ENCODE measurements at places on chromosomes 3 and 15.

DNA sequence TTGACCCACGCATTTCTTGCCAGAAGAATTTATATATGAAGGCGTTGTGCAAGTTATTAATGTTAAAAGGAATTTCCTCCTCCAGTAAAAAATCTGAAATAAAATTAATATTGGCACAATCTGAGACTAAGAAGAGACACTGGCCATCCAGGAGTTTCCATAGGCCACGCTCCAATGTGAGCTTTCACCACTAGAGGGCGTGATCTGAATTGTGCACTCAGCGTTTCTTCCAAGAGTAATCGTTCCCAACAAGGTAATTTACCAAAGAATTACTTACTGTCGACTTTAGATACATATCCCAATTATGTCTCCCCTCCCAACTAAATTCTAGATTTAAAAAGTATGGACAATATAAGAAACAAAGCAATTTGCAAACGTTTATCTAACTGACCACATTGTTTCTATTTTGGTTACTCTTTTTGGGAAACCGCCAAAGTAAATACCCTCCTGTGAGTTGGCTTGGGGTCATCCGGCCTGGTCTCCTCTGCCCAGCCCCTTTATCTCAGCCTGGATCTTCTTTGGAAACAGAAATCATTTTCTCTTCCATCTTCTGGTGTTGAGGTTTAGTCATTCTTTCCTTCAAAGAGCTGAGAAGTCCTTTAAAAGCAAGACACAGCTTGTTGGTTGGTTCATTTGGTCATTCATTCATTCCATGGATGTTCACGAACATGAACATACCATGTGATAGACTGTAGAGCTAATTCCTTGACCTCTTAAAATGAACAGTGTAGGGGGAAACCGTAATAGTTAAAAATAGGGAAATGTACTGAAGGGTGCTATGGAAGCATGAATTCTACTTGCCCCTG, 26.2 kb downstream of the POLR2M start:
- no peak for DNase-seq

DNA sequence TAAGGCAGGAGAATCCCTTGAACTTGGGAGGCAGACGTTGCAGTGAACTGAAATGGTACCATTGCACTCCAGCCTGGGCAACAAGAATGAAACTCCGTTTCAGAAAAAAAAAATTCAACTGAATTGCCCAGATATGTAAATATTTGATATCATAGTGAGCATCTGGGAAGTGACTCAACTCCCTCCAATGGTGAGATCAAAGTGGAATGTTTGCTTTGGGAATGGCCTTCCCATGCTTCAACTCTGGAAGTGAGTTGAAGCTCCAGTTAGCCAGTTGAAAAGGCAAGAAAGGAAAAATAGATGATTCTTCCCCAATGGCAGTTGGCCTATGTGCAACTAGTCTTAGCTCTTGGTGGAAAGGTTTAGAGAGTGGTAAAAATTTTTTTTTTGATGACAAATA, 131.6 kb upstream of the CMC1 start:
- DNase-seq: no peak

- DNase-seq: no peak
Observed at GRCh38 chr3:124939661-124940060, 5.1 kb upstream of the MUC13 start.

DNA sequence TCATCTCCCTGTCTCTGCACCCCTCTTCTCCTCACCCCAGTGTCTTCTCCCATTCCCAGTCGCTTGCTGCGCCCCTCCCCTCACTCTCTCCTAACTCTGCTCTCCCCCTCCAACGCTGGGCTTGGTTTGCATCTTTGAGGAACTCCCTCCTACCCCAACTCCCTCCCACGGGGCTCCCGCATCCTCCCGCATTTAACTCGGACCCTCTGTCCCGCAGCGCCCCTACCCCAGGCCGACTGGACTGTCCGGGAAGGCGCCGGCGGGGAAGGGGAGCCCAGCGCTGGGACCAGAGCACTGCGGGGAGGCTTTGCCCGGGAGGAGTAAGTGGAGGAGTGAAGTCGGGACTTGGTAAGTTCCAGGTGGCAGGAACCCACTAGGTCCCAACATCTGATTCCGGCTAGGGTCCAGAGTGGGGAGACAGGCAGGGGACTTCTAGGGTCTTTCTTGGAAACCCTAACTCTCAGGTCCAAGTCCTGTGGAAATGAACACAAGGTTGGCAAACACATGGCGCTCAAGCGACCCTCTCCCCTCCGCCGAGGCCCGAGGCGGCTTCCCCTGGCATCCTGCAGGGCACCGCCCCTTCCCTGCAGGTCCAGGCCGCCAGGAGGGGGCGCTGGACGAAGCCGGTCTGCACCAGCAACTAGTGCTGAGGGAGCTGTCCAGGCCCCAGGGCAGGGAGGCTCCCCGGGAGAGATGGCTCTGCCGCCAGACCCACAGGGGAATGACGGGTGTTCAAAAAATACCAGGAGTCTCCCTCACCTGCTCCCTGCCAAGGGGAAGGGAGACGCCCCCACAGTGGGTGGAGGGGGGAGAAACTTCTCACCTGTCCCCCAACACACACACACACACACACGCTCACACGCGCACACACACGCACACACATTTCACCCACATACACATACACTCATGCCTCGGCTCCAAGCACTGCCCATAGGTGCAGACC, 53.2 kb downstream of the LHFPL4 start:
- no peak for DNase-seq

DNA sequence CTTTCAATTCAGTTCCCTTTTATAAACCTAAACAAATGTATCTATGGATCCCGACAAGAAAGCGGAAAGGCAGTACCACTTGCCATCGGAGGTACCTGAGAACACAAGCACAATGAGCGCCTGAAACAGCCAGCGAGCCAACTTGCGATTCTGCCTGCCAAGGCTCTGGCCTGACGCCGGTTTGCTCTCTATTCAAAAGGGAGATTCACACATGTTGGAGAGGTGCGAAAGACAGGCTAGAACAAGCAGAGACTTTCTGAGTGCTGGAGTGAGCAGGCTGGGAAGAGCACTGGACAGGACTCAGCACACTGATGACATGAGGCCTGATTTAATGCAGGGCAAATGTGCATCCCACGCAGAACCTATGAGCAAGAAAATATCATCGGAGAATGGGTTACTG, 17.7 kb upstream of the PRR23E start:
- no peak for DNase-seq

GRCh38 chr3:160245261-160245800, 20.1 kb downstream of the C3orf80 start:
- no peak for DNase-seq

- DNase-seq: no peak
Observed at GRCh38 chr3:50160561-50160983, 5.4 kb downstream of the SEMA3F start.

- no peak for DNase-seq
Observed at GRCh38 chr3:16596352-16597032, 8.7 kb downstream of the DAZL start.

- no peak for DNase-seq
Observed at GRCh38 chr15:92485441-92485840, 91.8 kb downstream of the ST8SIA2 start.

DNA sequence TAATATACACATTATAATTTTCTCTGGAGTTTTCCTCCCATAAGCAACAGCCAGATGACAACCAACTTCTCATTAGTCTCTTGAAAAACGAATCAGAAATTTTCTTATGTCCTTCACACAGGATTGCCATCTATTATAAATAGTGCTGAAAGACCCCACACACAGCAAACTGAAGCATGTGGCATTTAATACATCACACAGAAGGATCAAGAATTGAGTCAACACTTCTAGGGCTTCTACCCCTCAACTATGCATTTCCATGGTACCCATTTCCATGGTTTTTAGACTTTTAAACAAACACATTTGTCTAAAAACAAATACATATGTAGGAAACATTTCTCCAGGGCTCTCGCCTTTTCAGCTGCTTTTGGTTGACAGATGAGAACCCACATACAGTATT, 282.1 kb downstream of the ZBTB20 start:
- no peak for DNase-seq

DNA sequence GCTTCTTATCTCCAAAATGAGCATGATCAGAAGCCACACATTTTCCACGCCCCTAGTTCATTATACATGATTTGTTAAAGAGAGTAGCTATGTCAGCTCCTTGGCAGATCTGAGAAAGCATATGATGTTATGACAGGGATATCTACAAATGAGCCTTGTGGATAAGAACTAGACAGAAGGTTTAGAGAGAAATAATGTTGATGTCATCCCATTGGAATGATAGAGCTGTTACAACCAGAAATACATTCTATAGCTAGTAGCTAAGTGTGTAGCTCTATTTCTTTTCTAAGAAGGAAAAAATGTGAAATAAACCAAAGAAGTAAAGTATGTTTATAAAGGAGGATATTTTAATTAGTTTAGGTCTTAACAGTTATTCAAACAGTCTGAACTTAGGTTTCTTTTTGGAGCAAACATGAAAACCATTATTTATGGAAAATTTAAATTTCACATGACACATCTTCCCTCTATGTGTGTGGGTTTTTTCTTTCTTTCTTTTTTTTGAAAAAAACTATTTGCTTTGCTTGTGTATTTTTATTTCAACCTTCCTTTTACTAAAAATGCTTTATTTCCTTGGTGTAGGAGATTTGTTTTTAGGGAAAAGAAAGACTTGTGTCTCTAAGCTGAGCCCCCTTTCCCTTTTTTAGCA, 167.7 kb downstream of the GHSR start:
- DNase-seq: no peak

- no peak for DNase-seq
Observed at GRCh38 chr3:46835054-46835453, 28.2 kb downstream of the MYL3 start.

DNA sequence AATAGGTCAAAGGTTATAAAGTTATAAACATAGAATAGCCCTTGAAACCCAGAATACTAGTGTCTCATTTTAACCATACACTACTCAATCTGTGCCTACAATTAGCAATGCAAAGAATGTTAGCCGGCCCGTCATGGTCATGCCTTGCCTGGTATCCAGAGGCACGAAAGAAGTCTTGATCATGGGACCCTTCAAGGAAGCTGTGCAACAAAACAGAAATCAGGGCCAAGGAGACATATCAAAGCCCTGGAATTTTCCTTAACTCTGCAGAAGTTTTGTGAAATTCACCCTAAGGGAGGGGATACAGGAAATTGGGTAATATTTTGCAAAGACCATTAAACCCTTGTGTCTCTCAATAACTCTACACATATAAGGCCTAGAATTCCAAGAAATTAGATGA, 482.4 kb downstream of the ROBO1 start:
- DNase-seq: no peak

GRCh38 chr15:97479957-97480356, 480.5 kb upstream of the ARRDC4 start:
- no peak for DNase-seq

GRCh38 chr15:68774120-68774519, 46.6 kb downstream of the ANP32A start:
- DNase-seq: no peak

DNA sequence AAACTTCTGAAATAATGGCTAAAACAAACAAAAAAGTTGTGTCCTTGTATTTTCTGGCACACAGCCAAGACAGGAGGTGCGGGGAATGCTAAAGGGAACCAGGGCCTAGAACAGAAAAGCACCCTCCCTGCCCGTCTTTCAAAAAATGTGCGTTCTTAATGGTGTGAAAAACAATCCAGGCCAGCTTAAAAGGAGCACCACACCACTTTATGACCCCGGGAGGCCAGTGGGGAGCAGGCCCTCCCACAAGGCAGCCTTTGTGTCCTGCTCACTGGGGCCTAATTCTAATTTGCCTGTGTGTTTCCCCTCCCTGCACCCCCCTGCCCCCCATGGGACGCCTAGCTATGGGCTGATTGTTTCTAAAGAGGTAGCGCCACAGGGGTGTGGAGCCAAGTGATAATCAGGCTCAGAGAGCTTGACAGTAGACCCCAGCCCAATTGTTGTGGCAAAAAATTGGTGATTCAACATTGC, 181.4 kb downstream of the GREM1 start:
- no peak for DNase-seq

- DNase-seq: no peak
Observed at GRCh38 chr3:178085817-178086123, 450.5 kb upstream of the KCNMB2 start.

DNA sequence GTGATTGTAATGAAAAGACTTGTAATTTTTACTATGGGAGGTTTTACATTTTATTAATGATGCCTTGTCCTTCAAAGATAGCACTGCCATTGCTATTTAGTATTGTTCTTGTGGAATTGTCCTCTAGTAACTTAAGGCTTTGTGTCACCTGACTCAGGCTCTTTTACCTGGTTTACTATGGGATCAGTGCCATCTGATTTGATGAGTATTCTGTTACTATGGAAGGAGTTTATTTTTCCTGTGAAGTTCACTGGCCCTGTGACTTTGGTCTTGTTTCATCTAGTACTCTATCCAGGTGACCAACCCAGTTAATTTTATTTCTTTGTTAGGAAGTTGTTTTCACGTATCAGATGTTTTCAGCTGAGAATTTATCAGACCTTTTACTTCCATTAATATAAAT, 9.0 kb downstream of the MORF4L1 start:
- no peak for DNase-seq

DNA sequence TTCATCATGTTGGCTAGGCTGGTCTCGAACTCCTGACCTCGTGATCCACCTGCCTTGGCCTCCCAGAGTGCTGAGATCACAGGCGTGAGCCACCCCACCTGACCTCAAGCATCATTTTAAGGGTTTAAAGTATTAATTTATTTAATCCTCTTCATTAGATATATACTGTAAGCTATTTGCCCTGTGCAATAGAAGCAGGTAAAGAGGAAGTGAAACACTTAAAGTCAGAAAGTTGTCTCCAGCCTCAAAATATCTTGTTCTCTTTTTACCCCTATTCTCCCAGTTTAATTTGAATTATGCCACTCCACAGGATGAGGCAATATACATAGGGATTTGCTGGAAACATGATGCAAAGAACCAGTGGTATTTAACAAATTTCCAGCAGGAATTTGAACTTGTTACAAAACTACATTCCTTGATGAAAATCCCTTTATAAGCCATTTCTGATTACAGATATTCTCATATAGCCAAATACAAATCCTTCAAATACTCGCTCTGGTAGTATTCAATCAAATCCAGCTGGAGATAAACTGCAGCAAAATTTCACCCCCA, 2.0 kb downstream of the NDUFB5 start:
- no peak for DNase-seq

DNA sequence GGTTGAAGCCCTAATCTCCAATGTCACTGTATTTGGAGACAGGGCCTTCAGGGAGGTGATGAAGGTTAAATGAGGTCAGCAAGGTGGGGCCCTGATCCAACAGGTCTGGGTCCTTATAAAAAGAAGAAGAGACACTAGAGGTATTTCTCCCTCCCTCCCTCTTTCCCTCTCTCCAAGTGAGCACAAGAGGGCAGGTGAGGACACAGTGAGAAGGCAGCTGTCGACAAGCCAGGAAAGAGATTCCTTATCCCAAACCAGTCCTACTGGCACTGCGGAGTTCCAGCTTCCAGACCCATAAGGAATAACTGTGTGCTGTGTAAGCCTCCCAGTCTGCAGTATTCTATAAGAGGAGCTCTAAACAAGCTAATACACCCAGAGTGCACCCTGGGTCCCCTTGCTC, 134.7 kb downstream of the ADAMTS17 start:
- DNase-seq: no peak

DNA sequence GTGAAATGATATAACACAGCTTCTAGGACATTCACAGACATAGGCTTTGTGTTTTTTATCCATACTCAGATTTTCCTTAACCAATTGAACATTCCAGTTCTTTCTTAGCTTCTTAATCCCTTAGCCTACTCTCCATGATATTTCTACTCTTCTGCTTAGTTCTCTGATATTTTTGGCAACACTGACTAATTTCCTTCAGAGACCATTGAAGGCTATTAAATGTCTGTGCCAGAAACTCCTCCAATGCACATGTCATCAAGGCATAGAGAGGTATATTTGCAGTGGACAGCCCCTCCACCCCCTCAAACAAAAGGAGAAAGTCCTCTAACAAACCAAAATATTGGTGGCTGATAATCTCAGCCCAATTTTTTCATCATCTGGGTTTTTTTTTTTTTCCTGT, 105.9 kb upstream of the TSC22D2 start:
- DNase-seq: no peak
